ENCODE measurements at places on chromosomes 5 and 9.

- no peak for DNase-seq
Measured at GRCh38 chr9:109894921-109895758, 115.1 kb downstream of the PALM2AKAP2 start.

GRCh38 chr5:180988592-180988991 is at the start of gene BTNL3:
Gene BTNL3, plus strand, starts transcription at chr5:180988846. Its CDS starts 183 bp downstream, at chr5:180989029.
- DNase-seq = no peak

DNA sequence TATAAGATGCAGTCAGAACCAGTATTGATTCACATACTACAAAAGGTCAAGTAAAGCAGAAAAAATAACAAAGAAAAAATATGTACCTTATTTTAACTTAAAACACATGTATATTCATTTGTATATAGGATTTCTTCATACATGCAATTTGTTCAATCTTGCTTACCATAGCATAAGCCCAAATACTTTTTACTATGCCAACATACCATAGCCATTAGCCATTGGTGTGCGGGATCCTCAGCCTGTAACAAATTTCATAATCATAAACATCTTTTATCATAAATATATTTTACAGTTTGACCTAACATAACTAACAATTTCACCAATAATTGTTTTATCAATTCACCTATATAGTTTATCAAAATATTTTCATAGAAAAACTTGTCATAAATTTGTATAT is 51.1 kb downstream of the MPDZ start:
- no peak for DNase-seq

GRCh38 chr5:91955610-91956009 is 572.5 kb upstream of the ARRDC3 start:
- no peak for DNase-seq

DNA sequence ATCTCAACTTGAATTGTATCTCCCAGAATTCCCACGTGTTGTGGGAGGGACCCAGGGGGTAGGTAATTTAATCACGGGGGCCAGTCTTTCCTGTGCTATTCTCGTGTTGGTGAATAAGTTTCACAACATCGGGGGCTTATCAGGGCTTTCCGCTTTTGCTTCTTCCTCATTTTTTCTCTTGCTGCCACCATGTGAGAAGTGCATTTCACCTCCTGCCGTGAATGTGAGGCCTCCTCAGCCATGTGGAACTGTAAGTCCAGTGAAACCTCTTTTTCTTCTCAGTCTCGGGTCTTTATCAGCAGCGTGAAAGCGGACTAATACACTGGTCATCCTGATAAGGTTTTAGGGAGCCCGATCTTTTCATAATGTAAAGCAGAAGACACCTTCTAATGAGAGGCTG is 687.0 kb upstream of the FTMT start:
- DNase-seq = no peak

DNA sequence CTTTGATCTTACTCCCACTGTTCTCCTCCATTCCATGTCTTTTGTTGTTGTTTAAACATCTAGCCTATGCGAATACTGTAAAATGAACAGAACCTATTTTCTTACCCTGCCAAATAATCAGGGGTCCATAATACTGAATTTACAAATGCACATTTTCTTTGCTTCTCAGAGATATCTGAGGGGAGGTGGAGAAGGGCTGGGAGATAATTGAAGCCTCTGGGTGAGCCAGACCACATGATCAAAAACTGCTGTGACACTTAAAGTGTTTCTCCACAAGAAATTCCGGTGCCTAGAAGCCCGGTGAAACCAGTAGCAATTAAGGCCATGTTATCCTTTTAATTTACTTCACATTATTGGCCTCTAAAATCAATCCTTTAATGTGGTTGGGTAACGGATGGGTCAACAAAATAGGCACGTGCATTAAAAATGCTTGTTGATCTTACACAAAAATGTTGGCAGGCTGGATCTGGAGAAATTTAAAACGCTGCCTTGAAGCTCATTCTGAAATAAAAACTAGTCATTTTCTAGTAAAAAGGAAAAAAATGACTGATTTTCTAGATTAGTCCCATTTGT is 10.8 kb downstream of the SEMA6A start:
- no peak for DNase-seq

- DNase-seq = no peak
Measured at GRCh38 chr9:87793292-87793691, 67.4 kb downstream of the CTSL start.

- no peak for DNase-seq
Measured at GRCh38 chr5:68329554-68330255, 114.1 kb downstream of the PIK3R1 start.

DNA sequence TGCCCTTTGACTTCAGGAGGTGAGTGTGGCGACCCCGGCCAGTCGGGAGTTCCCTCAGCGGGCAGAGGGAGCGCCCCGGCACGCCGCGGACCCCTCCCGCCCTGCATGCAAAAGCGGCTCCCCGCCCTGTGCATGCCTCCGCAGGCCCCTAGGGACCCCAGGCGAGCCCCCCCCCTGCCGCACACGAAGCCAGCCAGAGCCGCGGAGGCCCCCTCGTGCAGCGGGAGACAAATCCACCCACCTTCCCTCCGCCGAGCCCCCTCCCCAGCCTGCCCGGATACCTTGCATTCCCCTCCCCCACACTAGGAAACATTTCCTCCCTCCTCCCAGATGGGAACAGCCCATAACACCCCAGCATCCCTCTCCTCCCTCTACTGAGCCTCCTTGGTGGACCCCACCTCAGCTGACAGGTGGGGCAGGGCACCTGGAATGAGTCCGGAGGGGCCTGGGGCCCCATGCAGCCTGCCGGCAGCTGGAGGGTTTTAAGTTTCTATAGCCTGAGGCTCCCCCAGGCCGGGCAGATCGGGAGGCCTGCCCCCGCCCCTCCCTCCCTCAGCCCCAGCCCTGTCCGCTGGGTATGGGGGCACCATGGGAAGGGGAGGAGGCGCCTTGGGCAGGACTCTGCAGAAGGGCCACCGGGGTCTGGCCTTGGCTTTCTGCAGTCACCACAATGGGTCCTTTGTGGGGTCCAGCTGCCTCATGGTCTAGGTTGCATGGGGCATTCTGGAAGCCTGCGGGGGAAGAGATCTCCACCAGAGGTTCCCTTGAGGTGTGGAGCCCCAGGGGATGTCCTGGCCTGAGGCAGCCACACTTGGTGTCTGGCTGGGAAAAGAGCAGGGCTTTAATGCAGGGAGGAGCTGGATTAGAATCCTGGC is 601 bp downstream of the ERGIC1 start:
- no peak for DNase-seq

- no peak for DNase-seq
Measured at GRCh38 chr5:133451926-133452325, 160.4 kb downstream of the FSTL4 start.

GRCh38 chr5:88861231-88861630 is 21.8 kb downstream of the MEF2C start:
- no peak for DNase-seq

- no peak for DNase-seq
Measured at GRCh38 chr5:157778121-157778805, 34.8 kb downstream of the LSM11 start.

DNA sequence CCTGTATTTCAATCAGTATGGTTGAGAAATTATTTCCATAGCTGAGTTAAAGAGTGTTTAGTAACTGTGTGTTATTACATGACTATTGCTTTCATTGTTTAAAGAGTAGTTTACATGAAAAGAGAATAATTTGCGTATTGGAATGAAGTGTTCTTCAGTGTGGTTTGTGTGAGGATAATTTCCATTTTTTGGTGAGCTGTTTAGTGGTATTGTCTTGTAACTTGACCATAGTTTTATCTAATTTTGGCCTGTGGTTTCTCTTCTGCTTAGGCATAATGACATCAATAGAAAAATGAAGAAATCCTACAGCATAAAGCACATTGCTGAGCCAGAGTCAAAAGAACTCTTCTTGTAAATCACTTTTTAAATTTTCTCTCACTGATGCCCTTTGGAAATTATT is 151.2 kb downstream of the SNCAIP start:
- no peak for DNase-seq

DNA sequence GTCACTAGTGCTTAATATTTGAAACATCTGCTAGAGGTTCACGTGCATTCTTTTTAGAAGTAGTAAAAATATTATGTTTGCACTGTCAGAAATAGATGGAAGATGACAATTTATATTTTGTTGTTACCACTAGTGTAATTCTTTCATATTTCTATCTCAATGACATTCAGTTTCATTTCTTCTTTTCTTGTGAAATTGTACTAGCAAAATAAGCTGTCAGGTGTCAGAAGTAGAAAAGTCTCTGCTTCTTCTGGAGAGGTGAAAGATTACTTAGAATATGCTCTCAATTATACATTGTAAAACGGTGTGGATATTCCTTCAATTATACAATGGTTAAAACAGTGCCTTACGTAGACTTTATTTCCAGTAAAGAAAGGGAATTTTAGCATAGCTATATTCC is 395.4 kb downstream of the CSNK1G3 start:
- DNase-seq = no peak

- no peak for DNase-seq
Measured at GRCh38 chr5:31107091-31107518, 86.4 kb upstream of the CDH6 start.

GRCh38 chr9:89314955-89315354 is 3.3 kb upstream of the SECISBP2 start:
- DNase-seq = no peak

GRCh38 chr5:171050916-171051315 is 189.1 kb downstream of the RANBP17 start:
- DNase-seq = no peak

GRCh38 chr5:119740225-119740624 is 110.9 kb downstream of the FAM170A start:
- DNase-seq = no peak

GRCh38 chr5:157951673-157952373 is 92.9 kb upstream of the CLINT1 start:
- DNase-seq = no peak

GRCh38 chr5:36059571-36060419 is 6.9 kb downstream of the UGT3A2 start:
- DNase-seq = no peak

DNA sequence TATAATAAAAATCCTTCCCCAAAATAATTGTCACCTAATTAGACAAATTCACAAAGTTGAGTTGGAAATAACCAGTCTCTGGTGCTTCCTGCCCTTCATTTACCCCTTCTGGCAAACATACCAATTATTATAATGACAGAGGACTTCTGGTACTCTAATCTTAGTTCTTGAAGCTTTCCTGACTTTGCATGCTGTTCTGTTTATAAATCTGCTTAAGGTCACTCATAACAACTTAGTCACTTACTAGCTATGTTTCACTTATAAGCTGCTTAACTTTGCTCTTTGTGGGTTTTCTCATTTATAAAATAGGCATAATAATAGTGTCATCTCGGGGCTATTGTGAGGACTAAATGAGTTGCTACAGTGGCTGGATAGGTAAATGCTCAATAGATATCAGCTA is 446.5 kb downstream of the EFNA5 start:
- no peak for DNase-seq

DNA sequence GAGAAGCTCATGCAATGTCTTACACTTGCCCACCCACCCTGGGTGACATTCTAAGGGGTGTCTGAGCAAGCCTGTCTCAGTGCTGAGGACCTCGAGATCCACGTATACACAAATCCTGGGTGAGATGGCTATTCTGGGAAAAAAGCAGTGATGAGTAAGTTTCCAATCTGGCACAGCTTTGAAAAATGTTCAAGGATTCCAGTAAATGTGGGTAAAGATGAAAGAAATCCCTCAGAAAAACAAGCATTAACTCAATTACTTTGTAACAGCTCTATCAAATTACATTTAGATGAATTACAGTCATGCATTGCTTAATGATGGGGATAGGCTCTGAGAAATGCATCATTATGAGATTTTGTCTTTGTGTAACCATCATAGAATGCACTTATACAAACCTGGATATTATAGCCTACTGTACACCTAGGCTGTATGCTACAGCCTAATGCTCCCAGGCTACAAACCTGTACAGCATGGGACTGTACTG is 26.9 kb downstream of the GOLM1 start:
- DNase-seq = no peak

DNA sequence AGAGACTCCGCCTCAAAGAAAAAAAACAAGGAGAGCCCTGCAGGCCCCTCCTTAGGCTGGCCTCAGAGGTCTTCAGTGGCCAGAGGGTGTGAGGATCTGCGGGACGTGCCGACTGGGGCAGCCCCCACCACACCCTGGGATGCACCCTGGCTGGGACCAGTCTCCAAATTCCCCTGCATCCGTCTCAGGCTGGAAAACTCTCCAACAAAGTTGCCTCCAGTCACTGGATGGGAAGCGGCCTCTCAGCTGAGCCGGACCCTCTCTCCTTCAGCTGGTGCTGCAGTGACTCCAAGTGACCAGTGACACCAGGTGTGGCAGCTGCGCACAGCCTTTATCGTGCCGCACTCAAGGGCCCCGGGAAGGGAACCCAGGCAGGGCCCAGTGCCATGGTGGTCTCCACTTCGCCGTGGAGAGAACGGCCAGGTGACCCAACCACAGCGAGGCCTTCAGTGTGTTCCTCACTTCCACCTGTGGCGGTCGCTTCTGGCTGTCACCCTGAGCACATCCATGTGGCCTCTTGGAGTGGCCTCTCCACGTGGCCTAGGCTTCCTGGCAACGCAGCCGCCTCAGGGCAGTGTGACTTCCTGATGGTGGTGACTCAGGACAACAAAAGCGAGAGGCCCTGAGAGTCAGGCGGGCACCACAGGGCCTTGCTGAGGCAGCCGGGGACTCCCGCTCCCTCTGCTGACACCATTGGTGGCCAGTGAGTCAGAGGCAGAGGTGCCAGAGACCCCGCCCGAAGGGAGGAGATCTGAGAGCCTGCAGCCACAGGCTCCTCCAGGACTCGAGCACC is 19.3 kb upstream of the CAMSAP1 start:
- no peak for DNase-seq

- no peak for DNase-seq
Measured at GRCh38 chr5:154971501-154971900, 30.6 kb downstream of the MRPL22 start.

DNA sequence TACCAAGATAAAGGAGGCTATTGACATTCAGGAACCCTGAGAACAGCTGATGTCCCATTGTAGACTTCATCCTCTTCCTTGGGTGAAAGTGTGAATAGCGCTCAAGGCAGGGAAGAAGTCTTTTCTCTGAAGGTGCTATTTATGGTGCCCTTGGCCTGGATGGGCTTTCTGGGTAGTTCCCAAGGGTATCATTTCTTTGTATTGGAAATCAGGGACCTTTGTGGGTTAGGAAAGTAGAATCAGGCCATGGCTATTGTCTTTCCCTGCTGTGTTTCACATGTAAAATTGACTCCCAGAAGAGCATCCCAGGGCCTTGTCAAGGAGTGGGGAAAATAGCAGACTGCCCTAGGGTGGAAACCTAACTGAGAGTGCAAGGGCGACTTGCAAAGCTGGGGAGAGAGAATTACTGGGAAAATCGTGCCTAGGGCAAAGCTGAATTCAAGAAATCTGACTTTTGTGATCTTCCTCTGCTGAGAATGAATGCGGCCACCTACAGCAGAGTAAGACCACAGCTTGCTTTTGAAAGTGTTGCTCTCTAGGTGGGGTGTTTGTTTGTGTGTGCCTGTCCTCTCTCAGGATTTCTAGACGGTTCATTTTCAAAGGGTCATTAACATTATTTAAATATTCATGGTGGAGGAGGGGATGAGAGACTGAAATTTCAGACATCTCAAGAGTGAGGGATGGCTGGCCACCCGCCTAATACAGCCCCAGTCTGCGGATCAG is 160.6 kb downstream of the C9orf152 start:
- DNase-seq = no peak

GRCh38 chr9:137836831-137837241 is 40.7 kb upstream of the CACNA1B start:
- DNase-seq = no peak

Data from NCI-H1436 treated with DMSO at 0.1 percent for 48 hours (cell line).